ENCODE measurements at places on chromosomes 1 and 21. TPM values are rescaled to one million over a fixed set of nuclear protein-coding genes. Genes with fewer than 3 reads are reported as not detected.

DNA sequence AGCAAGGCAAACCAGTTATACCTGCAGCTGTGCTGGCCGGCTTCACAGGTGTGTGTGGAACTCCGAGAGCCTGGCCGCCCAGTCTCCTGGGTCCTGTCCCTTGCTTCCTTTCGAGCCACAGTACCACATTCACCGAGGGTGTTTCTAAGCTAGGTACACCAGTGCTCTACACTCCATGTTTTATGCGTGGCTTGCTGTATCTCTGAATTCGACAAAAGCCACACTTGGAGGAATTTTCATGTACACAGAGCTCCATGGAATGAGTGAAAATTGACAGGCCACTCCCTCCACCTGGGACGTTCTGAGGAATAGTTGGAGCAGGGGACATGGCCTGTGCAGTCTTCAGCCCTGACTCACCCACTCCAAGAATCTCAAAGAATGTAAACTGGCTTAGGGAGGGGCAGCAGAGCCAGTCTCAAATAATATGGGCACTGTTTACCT, 14.0 kb downstream of the ETS2 start:
- no peak for DNase-seq

DNA sequence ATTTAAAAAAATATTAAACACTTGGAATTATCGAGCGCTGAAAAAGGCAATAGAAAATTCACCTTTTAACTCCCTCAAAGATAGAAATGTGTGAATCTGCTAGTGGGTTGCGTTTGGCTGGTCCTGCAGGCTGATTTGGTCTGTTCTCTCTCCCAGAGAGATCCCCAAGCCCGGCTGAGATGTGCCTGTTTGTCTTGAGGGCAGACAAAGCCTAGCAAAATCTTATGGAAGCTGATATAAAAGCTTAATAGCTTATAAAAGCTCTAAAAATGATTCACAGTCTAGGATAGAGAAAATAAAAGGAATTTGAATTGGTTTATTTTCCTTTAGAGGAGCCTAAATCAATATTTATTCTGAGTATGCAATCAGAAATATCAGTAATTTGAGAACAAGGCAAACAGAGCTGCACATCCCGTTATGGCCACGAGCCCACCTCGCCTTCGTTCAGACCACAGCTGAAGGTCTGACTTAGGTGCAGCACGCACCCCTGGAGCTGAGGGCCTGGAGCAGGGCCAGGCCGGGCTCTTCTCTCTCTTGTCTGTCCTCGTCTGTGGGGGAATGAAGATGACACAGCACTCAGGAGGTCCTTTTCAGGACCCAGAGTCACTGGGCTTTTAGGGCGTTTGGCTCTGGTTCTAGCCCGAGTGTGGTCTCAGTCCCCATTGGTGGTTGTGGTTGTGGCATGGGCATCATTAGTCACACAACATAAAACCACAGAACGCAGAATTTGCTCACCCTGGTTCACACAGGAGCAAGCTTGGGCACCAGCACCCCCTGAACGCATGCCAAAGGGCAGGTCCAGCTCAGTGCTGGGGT, 18.6 kb downstream of the PDE9A start:
- no peak for DNase-seq

The FMO3 gene
- not detected for total RNA-seq

DNA sequence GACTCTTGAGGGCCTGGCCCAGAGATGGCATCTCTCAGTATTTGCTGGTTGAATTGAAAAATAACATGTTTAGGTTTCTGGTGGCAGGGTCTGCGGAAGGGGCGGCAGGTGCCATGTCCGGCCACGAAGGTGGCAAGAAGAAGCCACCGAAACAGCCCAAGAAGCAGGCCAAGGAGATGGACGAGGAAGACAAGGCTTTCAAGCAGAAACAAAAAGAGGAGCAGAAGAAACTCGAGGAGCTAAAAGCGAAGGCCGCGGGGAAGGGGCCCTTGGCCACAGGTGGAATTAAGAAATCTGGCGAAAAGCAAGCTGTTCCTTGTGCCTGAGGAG, 14.3 kb upstream of the FGR start:
- no peak for DNase-seq

DNA sequence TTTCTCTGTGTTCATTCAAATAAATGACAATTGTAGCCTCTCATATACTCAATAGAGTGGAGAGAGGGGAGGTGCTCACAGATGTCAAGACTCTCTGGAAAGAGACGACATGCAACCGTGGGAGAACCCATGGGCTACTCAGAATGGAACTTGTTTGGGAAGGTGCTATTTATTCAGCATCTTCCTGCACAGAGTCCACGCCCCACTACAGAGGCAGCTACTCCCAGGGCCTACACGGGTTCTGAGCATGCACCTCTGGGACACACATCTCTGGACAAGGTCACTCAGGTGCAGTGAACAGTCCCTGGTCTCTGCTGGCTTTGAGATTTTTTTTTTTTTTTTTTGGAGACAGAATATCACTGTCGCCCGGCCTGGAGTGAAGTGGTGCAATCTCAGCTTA, 64.1 kb downstream of the NID1 start:
- DNase-seq = no peak

DNA sequence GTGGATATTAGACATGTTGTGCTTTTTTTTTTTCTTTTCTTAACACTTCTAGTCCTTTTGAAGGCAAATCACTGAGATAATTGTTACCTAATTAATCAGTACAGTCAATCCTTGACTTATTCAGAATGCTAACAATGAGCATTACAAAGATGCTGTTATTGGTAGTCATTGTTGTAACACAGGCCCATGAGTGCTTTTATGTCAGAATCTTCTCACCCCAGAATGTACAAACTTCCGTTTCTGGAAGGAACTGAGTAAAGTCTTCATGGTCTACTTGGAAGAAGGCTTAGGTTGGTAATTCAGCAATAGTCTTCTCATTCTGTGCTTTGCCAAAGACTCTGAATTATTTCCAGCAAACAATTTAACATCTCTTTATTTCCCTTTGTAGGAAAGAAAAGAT, 3.1 kb downstream of the KCNK1 start:
- no peak for DNase-seq

- peak; percentile 62 for DNase-seq
Observed at GRCh38 chr1:22131875-22132486, 10.9 kb downstream of the WNT4 start.

DNA sequence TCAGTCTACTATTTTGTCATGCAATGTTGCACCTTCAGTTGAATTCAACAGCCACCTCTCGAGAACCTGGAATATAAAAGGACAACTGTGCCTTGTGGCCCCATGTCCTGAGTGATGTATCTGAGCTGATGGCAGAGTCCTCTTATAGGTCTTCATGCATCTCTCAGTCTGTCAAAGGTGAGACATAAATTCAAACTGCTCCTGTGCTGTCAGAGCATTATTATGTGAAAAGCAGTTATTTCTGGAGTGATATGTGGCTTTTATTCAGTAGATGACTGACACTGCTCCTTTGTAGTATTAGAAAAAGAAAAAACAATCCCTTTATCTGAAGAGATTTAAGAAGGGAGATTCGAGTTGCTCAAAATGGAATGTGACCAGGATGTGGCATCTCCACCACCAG, 8.4 kb downstream of the S100A10 start:
- no peak for DNase-seq

The SPATA46 gene
- total RNA-seq = not detected
